ENCODE measurements at places on chromosomes 6 and 20. TPM values are rescaled to one million over a fixed set of nuclear protein-coding genes. Genes with fewer than 3 reads are reported as not detected.

The FOXS1 gene
- not detected for total RNA-seq

DNA sequence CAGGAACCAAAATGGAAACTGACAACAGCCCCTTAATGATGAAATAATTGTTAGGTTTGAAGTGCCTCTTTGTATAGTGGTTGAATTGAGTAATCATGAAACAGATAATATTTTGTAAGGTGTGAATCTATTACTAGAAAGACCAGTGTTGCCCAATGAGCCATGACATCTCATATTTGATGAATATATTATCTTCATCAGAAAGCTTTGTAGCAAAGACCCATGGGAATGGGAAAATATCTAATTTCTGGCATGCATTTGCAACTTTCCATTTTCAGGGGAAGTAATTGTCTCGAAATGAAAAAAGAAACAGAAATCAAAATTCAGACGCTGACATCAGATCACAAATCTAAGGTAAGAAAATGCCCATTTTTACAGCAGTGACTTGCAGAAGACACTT lies 57.3 kb upstream of the LAMP5 start:
- DNase-seq: no peak
- H3K27ac ChIP-seq: no peak overlapping the region
- H3K4me1 ChIP-seq: no peaks in the 10 kb centered on the region
- H3K27me3 ChIP-seq: no peaks in the 10 kb centered on the region

DNA sequence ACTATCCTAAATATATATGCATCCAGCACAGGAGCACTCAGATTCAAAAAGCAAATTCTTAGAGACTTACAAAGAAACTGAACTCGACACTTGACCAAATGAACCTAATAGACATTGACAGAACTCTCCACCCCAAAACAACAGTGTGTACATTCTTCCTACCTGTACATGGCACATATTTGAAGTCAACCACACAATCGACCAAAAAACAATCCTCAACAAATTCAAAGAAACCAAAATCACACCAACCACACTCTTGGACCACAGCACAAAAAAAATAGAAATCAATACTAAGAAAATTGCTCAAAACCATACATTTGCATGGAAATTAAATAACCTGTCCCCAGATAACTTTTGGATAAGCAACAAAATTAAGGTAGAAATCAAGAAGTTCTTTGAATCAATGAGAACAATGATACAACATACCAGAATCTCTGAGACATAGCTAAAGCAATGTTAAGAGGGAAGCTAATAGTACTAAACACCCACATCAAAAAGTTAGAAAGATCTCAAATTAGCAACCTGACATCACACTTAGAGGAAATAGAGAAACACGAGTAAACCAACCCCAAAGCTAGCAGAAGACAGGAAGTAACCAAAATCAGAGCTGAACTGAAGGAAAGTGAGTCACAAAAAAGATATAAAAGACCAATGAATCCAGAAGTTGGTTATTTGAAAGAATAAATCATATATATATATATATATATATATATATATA lies 12.5 kb upstream of the TREM1 start:
- no peaks in the 10 kb centered on the region for H3K27me3 ChIP-seq
- no peak overlapping the region for H3K4me3 ChIP-seq
- peaks cover 44% of the 10 kb centered on the region for H3K4me1 ChIP-seq
- no peak overlapping the region for H3K27ac ChIP-seq

DNA sequence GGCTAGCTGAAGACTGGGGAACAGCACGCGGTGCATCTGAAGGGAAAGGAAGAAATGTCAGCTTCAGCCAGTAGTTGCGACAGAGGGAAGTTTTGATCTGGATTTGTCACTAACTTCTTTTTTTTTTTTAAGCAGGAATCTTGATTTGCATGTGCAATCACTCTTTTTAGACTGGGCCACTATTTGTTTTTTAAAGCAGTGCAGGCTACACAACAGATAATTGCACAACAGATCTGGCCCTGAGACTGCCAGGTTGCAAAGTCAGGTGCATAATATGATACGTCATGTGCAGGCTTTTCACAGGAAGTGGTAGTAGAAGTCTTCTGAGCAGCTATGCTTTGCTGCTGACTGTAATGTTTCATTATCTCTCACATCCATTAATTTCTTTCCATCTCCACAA lies 13.5 kb downstream of the PFDN4 start:
- H3K4me1 ChIP-seq: no peaks in the 10 kb centered on the region
- peak overlapping the region; percentile 4 for H3K27ac ChIP-seq
- DNase-seq: no peak
- no peaks in the 10 kb centered on the region for H3K27me3 ChIP-seq
- H3K36me3 ChIP-seq: peaks cover 28% of the 10 kb centered on the region

DNA sequence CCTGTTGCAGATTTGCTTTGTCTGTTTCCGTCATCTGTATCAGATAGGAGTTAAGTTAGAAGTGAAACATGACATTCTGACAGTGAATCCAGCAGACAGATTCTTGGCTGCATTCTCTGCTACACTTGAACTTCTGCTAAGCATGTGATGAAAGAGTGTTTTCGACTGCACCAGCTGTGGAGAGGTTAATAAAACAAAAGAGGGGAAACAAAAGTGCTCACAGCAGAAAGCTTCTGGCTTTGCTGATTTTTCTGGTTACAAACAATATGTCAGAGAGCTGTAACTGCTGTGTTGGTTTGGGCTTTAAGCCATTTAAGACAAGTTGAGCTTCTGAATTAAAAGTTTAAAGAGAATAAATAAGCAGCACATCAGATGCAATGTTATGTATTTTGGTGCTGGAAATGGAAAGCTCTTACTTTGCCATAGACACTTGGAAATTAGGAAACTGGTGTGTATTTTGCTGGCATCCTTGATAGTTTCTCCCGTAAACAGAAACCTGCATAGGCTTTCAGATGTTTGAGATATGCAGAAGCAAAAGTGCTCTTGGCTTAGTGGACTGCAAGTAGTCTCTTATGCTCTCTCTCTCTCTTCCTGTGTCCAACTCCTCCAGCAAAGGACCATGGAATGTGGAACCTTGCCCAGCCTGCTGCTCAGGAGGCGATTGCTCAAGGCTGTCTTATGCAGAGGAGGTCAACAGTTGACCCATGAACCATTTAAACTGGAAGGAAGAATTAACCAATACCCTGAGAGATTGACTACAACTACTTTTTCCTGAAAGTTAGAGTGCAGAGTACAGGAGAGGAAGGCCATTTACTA lies 104.9 kb downstream of the RPS12 start:
- no peaks in the 10 kb centered on the region for H3K36me3 ChIP-seq
- peaks cover 18% of the 10 kb centered on the region for H3K4me1 ChIP-seq
- no peak overlapping the region for H3K4me3 ChIP-seq
- H3K27me3 ChIP-seq: no peaks in the 10 kb centered on the region
- DNase-seq: peak; percentile 47

GRCh38 chr6:45479834-45480751 lies 102.4 kb upstream of the SUPT3H start:
- H3K4me3 ChIP-seq: no peak overlapping the region
- no peaks in the 10 kb centered on the region for H3K27me3 ChIP-seq
- H3K4me1 ChIP-seq: no peaks in the 10 kb centered on the region
- H3K36me3 ChIP-seq: no peaks in the 10 kb centered on the region

DNA sequence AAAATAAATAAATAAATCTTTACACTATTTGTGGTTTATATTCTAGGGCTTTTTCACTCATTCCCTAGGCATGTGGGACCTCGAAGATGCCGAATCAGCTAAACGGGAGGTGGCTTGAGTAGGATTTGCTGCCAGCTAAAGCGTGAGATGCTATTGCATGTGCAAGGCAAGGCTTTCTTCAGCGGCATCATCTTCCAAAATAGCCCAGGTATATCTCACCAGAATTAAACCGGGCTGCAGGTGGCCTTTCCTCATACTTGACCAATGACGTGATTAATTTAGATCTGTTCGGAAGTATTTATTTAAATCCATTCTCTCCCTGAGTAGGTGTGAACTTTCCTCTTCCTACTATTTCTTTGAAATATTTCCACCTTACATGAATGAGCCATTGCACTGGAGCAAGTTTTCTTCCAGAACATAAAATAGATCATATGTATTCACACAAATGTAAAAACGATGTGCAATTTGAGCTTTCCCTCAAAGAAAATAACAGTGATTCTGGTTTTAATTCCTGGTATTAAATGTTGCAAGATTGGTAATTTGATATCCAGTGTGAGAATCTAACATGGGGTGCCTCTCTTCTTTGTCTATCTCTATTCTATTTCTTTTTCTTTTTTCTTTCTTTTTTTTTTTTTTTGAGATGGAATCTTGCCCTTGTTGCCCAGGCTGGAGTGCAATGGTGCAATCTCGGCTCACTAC lies 24.3 kb upstream of the ZNF217 start:
- H3K27me3 ChIP-seq: no peaks in the 10 kb centered on the region
- H3K4me3 ChIP-seq: no peak overlapping the region
- peaks cover 15% of the 10 kb centered on the region for H3K36me3 ChIP-seq
- H3K4me1 ChIP-seq: peaks cover 44% of the 10 kb centered on the region

GRCh38 chr6:6697620-6698019 lies 109.1 kb downstream of the LY86 start:
- no peak for DNase-seq
- H3K36me3 ChIP-seq: no peaks in the 10 kb centered on the region

- H3K4me1 ChIP-seq: no peaks in the 10 kb centered on the region
- no peak overlapping the region for H3K4me3 ChIP-seq
Observed at GRCh38 chr6:379410-380181, 12.0 kb upstream of the IRF4 start.
